ENCODE measurements at places on chromosomes 12 and 14.

DNA sequence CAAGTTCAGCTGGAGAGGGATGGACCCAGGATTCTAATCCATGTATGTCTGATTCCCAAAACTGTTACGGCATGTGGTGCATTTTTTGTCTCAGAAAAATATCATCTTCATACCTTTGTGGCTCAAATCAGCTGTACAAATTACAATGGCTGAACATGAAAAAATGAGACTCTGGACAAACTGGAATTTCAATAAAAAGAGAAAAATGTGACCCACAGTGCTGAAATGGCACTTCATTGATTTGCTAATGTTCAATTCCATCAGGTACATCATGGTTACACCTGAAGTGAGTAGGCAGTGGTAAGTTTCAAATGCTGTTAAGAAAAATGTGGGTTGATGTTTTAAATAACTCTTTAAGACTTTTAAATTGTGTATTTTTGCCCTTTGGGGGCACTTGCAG, 165.6 kb upstream of the CAND1 start:
- no peak for DNase-seq

DNA sequence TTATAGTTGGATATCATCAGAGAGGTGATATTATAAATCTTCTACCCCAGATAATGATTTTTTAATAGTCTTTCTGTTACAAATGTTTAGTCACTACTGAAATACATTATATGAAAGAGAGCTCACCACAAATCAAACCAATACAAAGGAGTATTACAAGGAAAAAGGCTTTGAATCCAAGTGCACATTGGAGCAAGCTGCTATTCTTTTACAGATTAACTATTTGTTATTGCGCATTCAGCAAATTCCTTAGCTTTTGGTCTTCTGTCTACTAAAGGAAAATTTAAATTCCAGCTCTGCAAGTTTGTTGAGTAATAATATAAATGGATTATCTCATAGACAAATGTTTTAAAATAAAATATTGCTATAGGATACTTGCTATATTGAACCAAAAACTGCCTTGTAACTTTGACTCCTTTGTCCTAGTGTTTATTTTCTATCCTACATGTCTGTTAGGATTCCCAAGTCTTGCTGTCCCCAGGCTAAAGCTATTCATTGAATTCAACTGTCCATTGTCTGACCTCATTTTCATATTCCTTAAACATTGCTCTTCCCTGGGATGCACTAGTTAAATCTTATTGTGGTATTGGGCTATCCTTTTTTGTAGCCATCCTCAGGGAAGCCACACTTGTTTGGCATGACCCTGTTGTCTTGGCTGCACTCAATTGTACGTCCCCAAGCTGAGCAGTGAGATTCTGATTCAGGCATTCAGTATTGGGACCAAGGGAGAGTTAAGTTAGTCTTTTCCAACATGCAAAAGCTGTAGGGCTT, 41.5 kb downstream of the PDE3A start:
- DNase-seq = no peak

GRCh38 chr12:55652352-55652751, 15.7 kb downstream of the OR10P1 start:
- DNase-seq = no peak

DNA sequence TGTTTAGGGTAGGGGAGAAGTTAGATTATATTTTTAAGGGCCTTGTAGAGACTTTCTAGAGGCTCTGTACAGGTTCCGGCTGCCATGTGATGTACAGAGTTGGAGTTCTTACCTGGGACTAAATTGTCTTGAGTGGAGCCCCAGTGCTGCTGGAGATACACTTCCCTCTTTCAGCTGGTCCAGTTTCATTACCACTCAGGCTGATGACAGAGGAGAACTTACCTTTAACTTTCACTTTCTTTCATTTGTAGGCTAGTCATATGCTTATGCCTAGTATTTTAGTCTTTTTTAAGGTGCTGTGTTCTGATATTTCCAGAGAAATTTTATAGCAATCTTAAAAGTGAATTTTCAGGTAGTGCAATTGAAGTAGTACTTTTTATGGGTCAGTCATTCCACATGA, 117.3 kb downstream of the ERC1 start:
- peak; percentile 43 for DNase-seq

DNA sequence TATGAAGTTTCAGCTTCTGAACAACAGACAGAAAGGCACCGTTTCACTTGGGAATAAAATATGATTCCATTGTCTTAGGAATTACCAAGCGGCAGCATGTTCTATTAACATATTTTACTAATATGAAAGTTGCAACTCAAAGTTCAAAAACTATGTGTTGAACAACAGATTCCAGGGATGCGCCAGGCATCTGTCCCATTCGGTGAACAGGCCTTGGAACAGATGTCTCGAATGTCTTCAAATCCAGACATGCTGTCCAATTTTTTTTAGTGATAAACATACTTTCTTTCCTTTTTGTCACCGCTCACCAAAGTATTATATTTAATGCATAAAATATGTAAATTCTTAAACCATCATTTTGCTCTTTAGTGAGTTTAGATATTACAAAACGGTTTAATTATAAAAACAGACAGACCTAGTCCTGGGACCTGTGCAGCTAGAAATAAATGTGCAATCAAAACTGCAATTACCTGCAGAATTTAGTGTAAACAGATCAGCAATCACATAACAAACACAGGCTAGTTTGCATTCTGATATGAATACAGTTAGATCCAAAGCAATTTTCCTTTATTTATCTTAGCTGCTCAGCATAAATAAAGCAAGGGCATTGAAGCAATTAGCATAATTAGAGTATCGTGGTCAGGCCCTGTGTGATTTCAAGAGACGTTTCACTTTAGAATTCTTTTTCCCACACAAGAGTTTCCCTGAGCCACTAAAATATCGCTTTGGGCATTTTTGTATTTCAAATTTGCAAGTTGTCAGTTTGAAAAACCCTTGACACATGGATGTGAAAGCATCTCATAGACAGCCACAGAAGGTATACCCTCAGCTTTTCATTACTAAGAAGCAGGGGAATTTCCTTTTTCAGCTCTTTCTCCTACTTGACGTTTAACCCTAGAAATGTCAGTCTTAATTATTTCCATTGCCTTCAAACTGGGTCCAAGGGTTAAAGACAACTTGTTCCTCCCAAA, 420.8 kb downstream of the EGLN3 start:
- DNase-seq = no peak

GRCh38 chr14:87055007-87055406, 938.0 kb downstream of the GALC start:
- DNase-seq = no peak

DNA sequence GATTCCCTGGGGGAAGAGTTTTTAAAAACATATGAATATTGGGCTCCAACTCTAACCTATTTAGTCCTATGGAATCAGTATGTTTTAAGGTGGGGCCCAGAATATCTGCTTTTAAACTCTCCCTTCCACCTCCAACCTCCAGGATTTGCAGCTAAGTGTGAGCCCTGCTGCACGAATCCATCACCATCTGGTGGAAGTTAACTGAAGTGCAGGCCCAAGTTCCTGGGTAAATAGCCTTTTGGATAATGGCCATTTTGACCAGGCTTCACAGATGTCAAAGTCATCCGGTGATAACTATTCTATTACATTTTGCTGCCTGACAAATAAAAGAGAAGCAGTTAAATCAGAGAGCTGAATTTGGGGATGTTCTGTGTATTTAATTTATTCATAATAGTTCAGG, 58.1 kb upstream of the RMST start:
- peak; percentile 4 for DNase-seq

- no peak for DNase-seq
These were observed 37.7 kb downstream of the PPFIBP1 start for GRCh38 chr12:27561535-27562350.

- DNase-seq = no peak
These were observed 11.0 kb downstream of the C12orf76 start for GRCh38 chr12:110037315-110037714.

DNA sequence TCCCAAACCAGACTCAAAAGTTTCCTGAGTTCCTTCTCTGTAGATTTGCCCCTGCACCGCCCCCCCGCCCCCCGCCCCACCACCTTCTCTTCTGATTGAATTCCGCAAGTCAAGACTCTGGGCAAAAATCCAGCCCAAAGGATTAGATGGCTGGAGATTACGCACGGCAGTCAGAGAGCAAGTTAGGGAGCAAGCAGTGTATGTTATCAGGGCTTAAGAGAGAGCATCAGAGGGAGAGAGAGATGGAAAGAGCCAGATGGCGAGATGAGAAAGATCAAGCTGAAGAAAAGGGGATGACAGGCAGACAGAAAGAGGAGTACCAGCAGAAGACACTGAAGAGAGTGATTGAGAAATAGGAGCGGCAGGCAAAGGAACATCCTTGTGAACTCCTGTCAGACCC, 13.9 kb upstream of the ANKRD33 start:
- no peak for DNase-seq

GRCh38 chr12:85530456-85530855, 250.4 kb downstream of the ALX1 start:
- DNase-seq = no peak

- no peak for DNase-seq
These were observed 65.0 kb upstream of the ARHGAP5 start for GRCh38 chr14:32012062-32012461.

GRCh38 chr14:99611646-99612045, 7.6 kb upstream of the CCDC85C start:
- DNase-seq = no peak

DNA sequence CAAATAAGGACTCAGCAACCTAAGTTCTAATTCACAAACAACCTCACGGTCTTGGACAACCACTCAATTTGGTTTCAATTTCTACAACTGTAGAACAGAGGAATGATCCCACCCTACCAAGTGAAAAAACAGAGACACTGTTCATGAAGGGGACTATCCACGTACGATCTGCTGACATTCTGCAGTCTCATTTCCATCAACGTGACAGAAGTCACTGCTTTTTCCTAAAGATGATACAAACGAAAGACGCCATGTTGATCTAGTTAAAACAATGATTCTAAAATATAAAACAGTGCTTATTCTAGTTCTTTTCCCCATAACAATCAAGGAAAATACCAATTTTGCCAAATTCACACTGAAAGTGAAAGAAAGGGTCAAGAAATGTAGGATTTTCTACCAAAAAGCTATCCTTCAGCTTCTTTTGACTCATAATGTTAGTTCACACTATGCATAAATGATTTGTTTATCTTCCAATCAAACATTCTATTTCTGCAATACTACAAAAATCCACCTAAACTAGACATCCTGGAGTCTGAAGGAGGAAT, 38.1 kb downstream of the CORO1C start:
- no peak for DNase-seq

DNA sequence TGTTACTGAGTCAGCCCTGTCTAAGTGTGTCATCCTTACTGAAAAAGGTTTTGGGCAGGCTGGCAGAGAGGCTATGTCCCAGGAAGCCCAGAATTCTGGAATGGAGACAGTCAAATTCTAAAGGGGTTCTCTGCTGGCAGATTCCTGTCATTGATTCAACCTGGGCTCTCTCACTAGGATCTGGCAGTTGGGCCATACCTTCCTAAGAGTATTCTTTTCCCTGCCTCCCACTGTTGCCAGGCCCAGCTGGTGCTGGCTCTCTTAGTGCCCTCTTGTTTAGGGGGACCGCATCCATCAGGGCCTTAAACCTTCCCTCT, 85.0 kb upstream of the EGLN3 start:
- DNase-seq = no peak

GRCh38 chr14:56821805-56822610, 11.7 kb upstream of the OTX2 start:
- no peak for DNase-seq

GRCh38 chr14:96139169-96139568, 65.5 kb upstream of the BDKRB2 start:
- no peak for DNase-seq

- DNase-seq = no peak
These were observed 64.6 kb downstream of the B4GALNT3 start for GRCh38 chr12:524167-524951.

DNA sequence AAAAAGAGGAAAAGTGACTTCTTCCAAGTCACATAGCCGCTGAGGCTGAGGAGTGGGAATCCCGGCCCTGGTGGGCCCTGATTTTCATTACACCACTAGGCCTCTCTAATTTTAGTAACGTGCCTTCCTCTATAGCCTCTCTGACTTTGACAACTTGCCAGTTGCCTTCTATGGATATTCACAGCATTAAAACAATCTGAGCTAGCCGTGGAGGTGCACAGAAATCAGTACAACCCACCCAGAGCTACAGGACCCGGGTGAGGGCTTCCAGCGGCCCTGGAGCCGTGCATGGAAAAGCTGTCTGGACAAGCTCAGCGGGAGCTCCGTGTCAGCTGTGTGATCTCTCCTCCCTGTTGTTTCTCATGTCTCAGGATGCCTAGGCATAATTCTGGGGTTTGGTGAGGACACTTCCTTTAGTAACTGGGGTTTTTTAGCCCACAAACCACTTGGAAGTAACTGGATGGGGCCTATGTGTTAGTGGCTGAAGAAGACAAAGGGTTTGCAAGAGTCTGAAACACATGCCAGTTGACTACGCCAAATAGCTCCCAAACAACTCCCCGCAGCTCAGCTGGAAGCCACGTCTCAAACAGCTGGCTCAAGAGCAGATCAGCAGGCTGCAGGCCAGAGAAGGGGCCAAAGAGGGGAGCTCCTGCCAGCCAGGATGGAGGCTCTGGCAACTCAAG, 53.0 kb downstream of the SSH1 start:
- no peak for DNase-seq

DNA sequence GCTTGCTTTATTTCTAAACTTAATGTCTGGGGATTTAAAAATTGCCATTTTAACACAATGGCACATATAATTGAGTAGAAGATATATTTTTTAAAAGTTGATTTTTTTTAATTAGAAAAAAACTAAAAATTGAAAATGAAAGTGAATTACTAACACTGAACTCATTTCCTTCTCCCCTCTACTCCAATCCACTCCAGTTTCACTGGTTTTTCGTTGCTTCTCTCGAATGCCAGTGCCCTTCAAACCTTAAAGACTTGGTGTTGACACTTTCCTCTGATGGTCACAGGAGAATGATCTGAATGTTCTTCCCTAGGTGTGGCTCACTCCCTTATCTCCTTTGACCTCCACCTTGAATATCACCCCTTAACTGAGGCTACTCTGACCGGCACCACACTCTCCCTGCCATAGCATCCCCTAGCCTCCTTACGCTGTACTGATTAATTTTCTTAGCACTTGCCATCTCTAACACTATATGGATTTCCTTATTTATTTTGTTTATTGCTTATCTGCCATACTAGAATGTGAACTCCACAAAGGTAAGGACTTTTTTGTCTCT, 107.1 kb downstream of the LIN7A start:
- no peak for DNase-seq

DNA sequence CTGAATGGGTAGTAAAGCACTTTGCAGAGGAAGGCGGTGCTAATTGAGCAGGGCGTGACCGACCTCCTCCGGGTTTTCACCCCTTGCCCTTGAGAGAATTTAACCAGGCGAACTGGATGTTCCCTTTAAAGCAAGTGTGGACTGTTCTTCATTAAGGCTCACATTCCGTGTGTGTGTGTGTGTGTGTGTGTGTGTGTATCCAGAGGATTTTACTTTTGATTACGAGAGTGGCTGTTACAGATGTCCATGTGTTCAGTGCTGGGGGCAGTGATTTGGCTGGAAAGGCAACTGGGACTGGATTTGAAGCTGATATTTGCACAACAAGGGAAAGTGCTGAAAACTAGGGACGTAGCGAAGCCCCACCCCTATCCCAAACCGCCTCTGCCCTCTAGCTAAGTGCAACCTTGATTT, 2.2 kb downstream of the TMEM132C start:
- no peak for DNase-seq

Measured in GM18507 (cell line).